ENCODE measurements at places on chromosomes 2 and 18.

GRCh38 chr2:233426619-233427342, 72.5 kb downstream of the DGKD start:
- DNase-seq = peak; percentile 71

- no peak for DNase-seq
Measured at GRCh38 chr2:119745566-119745965, 14.2 kb upstream of the PTPN4 start.

- DNase-seq = no peak
Measured at GRCh38 chr18:44770641-44771040, 90.0 kb downstream of the SETBP1 start.

- no peak for DNase-seq
Measured at GRCh38 chr2:196962325-196962724, 35.8 kb upstream of the PGAP1 start.

GRCh38 chr18:39909706-39910105, 2045.3 kb upstream of the PIK3C3 start:
- no peak for DNase-seq

All from HFF-Myc (cell line).